Right kidney (tissue), 9 donors: ENCODE measurements at places on chromosomes 6 and 20.
A peak's percentile ranks its signal among the peaks of the same experiment; 100 is the strongest.

DNA sequence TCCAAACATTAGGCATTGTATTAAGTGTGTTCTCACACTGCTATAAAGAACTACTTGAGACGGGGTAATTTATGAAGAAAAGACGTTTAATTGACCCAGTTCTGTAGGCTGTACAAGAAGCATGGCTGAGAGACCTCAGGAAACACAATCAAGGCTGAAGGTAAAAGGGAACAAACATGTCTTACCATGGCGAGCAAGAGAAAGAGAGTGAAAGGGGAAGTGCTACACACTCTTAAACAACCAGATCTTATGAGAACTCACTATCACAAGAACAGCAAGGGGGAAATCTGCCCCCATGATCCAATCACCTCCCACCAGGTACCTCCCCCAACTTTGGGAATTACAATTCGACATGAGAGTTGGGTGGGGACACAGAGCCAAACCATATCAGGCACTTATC, 86.6 kb upstream of the TOP1 start:
- no peak for DNase-seq

- DNase-seq = no peak
These were observed 77.2 kb downstream of the MDGA1 start for GRCh38 chr6:37620519-37620918.

DNA sequence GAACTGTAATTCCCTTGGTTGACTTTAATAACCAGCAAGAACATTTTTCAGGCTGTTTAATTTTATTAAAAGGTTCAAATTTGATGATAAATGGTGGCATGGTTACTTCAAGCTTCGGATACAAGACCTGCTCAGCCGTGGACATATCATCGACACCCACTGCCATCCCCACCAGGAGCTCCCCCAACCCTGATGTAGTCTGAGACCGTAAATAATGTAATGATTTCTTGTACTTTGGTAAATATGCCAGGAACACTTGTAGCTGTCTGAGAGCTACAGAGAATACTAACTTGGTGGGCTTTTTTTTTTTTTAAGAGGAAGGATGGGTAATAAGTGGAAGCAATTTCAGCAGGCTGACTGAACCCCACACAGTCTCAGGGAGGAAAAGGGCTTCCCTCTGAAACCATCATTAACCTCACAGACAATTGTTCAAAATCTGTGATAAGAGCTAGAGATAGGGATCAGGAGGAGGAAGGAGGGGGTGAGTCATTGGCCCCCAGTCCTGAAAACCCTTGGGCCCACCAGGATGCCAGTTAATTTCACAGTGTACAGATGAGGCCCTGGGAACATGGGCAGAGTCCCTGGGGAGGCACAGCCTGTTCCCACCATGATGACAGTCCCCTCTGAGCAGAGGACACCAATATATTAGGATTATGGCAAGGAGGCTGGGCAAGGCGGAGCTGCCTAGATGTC, 56.0 kb downstream of the APCDD1L start:
- DNase-seq = no peak

GRCh38 chr6:23031986-23032385, 462.6 kb downstream of the HDGFL1 start:
- DNase-seq = no peak

DNA sequence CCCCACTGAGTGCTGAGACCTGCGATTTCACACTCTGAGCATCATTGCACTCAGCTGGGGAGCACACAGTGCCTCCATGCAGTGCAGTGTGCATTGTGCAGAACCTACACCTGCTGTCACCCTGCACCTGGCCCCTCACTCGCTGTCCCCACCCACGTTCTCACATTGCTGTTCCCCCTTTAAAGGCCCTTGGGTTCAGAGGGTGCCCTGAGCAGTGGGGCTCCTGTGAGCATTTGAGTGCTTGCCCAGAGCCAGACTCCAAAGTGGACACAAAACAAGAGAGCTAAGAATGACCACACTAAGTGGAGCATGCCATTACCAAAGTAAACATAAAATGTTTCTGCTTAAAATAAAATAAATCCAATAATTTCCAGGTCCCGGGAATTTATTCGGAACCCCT, 131.0 kb upstream of the CST7 start:
- DNase-seq = no peak

- no peak for DNase-seq
These were observed 239.5 kb downstream of the SLC24A3 start for GRCh38 chr20:19451923-19452295.

DNA sequence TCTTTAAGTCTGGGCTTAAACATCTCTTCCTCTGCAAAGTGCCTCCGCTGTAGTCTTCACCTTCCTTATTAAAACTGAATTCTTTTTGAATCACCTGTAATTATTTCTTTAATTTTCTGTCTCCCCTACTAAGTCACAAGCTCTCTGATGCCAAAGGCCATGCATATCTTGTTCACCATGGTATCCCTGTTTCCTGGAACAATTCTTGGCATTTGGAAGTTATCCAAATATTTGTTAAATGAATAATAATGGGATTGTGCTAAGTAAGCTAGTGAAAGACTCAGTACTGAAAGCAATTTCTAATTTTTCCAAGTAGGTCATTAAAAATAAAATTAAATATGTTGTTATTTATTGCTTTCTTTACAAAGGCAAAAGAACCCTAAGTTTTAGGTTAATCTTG, 12.2 kb downstream of the SNAP91 start:
- no peak for DNase-seq

GRCh38 chr6:106536851-106537250, 92.4 kb downstream of the RTN4IP1 start:
- no peak for DNase-seq

- DNase-seq = no peak
These were observed 347.7 kb downstream of the BCKDHB start for GRCh38 chr6:80454197-80454596.

DNA sequence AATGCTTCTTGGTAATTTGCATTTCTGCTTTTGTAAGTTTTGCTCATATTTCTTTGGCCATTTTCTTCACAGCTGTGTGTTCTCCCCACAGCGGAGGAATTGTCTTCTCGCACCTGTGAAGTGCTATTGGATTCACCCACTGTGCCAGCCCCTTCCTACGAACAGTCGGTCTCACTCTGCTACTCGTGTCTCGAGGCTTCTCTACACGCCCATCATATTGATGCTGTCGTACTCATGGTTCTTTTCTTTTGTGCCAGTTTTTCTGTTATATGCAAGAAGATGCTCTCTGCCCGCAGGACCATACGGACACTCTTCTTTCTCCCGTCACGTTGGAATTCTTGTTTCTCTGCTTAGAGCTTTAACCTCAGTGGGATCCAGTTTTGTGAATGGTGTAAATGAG, 200.3 kb downstream of the DLL1 start:
- DNase-seq = no peak

DNA sequence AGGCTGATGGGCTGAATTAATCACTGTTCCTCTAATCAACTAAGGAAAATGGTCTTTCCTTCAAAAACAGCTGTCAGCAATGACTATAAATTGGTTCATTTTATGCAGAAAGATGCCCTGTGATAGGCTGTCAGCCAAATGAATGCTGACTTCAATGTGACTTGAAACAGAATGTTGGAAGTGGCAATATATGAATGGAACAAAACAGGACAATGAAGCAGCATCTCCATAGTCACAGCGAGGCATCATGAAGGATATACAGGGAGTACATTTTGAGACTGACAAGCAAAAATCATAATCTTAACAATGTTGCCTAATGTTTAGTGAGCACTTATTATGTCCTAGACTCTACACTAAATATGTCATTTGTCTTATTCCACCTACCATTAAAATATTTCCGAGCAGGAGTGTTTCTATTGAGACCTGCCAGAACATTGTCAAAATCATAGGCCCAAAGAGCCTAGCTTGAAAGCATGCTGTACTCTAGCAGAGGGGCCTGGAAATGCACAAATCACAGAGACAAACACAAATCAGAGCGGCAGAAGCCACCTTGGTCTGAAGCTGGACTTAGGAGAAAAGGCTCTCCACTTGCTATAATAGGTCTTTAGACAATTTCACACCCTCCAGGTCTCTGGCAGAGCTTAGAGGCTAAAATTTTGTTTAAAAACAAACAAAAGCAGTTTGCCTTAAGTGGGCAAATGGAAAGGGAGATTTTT, 63.3 kb downstream of the FAM50B start:
- no peak for DNase-seq

DNA sequence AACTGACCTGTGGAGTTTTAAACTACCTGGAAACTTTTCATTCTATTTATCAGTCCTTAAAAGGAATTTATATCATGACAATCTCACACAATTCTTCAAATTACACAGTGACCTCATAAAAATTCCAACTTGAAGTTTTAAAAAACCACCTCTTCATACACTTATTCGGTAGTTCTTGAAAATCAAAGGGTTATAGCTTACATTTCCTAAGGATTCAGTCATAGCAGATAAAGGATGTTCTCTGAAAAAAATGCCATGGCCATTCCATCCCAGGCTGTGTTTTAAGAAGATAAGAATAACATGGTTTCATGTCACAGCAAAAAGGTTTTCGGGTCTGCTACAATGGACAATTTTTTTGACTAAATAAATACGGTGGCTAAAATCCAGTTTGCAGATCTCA, 41.2 kb downstream of the GOPC start:
- no peak for DNase-seq

GRCh38 chr20:10559266-10559665, 114.5 kb downstream of the JAG1 start:
- no peak for DNase-seq

GRCh38 chr6:36728289-36729160, 30.9 kb downstream of the RAB44 start:
- DNase-seq = no peak

- peak; percentile 58 for DNase-seq
These were observed 60.0 kb upstream of the BTN3A2 start for GRCh38 chr6:26304797-26305640.

DNA sequence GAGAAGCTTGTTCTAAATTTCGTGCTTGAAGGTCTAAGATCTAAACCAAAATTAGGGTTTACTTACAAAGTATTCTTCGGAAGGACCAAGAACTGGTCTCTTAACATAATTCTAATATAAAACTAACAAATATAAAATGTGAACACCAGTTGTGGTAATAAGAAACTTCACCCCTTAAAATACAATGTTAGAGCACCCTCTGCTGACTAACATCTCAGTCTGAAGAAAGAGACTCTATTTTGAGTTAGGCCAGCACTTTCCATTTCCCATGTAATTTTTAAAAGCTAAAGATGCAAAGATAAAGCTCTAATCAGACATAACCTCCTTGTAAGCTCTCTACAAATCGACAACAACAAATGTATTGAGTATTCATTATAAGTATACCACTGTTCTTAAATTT, 24.6 kb downstream of the ATG5 start:
- DNase-seq = no peak

DNA sequence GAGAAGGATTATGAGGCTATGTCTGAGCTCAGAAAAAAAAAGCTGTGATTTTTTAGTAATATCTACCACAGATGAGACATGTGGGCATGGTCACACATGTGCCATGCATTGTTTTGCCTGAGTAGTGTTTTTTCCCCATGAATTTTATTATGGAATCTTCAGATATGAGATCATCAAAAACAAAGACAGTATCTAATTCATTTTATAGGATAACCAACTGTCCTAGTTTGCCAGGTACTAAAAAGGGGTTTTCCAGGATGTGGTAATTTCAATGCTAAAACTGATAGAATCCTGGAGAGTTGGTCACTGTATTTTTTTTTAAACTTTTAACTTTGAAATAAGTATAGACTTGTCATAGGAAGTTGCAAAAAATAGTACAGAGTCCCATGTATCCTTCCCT, 127.4 kb upstream of the MAP3K7 start:
- no peak for DNase-seq

GRCh38 chr6:134813146-134813545, 136.8 kb downstream of the ALDH8A1 start:
- DNase-seq = no peak

GRCh38 chr20:46367967-46368901, 38.2 kb downstream of the ELMO2 start:
- no peak for DNase-seq
